ENCODE measurements at places on chromosomes 6 and 20. TPM values are rescaled to one million over a fixed set of nuclear protein-coding genes. Genes with fewer than 3 reads are reported as not detected.

TNFRSF21 gene
- total RNA-seq = 33.9 TPM

SLC32A1 gene
- total RNA-seq = 5.9 TPM

MYLK2 gene
- total RNA-seq = 1.2 TPM

DNAH8 gene
- total RNA-seq = under 0.01 TPM

SEMG1 gene
- total RNA-seq = not detected

BMP6 gene
- 3.4 TPM for total RNA-seq

CDH26 gene
- total RNA-seq = 2.5 TPM

PDYN gene
- 4.9 TPM for total RNA-seq

RUNX2 gene
- total RNA-seq = 0.49 TPM

FERMT1 gene
- total RNA-seq = 1.5 TPM

CENPQ gene
- total RNA-seq = 5.2 TPM

GCNT2 gene
- 14.5 TPM for total RNA-seq

SEL1L2 gene
- under 0.01 TPM for total RNA-seq

RALGAPB gene
- total RNA-seq = 43.5 TPM
